ENCODE measurements at places on chromosomes 6 and 20. TPM values are rescaled to one million over a fixed set of nuclear protein-coding genes. Genes with fewer than 3 reads are reported as not detected.

Gene SYNE1
- 26.7 TPM for total RNA-seq

DNA sequence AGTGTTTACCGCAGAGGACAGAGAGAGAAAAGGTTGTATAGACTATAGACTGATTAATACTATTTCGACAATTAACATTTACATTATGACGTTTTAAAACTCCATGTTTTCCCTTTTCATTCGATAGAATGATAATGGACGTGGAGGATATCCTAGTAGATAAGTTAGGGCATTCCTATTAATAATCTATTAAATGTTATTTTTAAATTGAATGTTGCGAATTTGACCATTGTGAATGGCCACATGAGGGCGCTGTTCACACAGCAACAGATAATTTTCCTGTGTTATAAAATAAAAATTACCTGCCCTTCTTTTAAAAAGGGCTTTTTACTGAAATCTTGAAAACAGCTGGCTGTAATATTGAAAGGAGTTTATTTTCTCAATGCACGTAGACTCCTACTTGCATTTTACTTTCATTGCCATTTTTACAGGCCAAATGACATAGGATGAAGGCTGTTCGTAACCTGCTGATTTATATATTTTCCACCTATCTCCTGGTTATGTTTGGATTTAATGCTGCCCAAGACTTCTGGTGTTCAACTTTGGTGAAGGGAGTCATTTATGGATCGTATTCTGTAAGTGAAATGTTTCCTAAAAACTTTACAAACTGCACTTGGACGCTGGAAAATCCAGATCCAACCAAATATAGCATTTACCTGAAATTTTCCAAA lies 3.3 kb downstream of the ADGRB3 start:
- no peak overlapping the region for H3K4me3 ChIP-seq
- H3K27ac ChIP-seq = no peak overlapping the region
- peak; percentile 2 for DNase-seq
- H3K4me1 ChIP-seq = peaks cover 19% of the 10 kb centered on the region
- no peaks in the 10 kb centered on the region for H3K36me3 ChIP-seq

DNA sequence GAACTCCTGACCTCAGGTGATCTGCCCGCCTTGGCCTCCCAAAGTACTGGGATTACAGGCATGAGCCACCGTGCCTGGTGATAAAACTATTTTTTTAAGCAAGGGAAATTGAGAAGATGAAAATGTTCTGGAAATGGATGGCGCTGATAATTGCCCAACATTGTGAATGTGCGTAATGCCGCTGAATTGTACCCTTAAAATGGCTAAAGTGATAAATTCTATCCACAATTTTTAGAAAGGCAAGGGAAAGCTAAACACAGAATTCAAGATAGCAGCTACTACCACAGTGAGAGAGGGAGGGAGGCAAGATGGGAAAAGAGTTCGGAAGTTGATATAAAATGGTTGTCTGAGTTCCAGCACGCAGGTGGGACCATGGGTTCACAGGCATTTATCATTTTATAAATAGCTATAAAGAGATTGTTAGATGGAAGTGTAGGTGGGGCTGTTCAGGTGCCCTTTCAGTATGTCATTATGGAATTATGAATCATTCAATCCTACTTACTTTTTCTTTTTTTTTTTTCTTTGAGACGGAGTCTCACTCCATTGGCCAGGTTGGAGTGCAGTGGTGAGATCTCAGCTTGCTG lies 8.3 kb downstream of the RIPOR3 start:
- no peak overlapping the region for H3K27ac ChIP-seq
- no peak for DNase-seq
- H3K36me3 ChIP-seq = no peaks in the 10 kb centered on the region
- H3K4me3 ChIP-seq = no peak overlapping the region
- peaks cover 9% of the 10 kb centered on the region for H3K27me3 ChIP-seq

DNA sequence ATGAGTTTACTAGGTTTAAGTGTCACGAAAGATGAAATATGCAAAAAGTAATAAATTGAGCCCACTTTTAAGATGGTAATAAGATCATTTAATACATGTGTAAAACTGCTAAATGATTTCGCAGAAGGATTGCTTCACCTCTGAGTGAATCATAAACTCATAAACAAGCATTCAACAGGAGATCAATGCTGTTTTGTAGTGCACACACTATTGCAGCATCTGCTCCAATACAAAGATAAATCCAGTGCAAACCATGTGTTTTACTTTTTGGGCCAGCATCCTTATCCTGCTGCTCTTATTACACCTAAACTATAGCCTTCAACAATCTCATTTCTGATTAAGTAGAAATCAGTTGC lies 400.1 kb downstream of the NKAIN2 start:
- no peak overlapping the region for H3K27ac ChIP-seq
- H3K27me3 ChIP-seq = no peaks in the 10 kb centered on the region
- no peak overlapping the region for H3K4me3 ChIP-seq
- no peak for DNase-seq
- no peaks in the 10 kb centered on the region for H3K4me1 ChIP-seq
- no peaks in the 10 kb centered on the region for H3K36me3 ChIP-seq

GRCh38 chr20:10553326-10553984 lies 118.3 kb downstream of the SLX4IP start:
- no peak overlapping the region for H3K27ac ChIP-seq
- no peak overlapping the region for H3K4me3 ChIP-seq
- H3K36me3 ChIP-seq = peaks cover 6% of the 10 kb centered on the region
- peaks cover 44% of the 10 kb centered on the region for H3K4me1 ChIP-seq

GRCh38 chr20:23024701-23025100 lies 10.4 kb upstream of the SSTR4 start:
- H3K4me3 ChIP-seq = no peak overlapping the region
- H3K4me1 ChIP-seq = no peaks in the 10 kb centered on the region
- DNase-seq = no peak
- no peaks in the 10 kb centered on the region for H3K27me3 ChIP-seq
- H3K27ac ChIP-seq = no peak overlapping the region

Gene MPIG6B
- total RNA-seq = 0.16 TPM

Gene HECA
- 39.2 TPM for total RNA-seq

Gene SPATS1
- total RNA-seq = not detected

Gene ANGPT4
- not detected for total RNA-seq

GRCh38 chr6:67630146-67630545 lies 1004.9 kb upstream of the ADGRB3 start:
- no peak for DNase-seq
- H3K4me3 ChIP-seq = no peak overlapping the region
- H3K36me3 ChIP-seq = no peaks in the 10 kb centered on the region
- no peak overlapping the region for H3K27ac ChIP-seq
- H3K27me3 ChIP-seq = no peaks in the 10 kb centered on the region
- no peaks in the 10 kb centered on the region for H3K4me1 ChIP-seq

DNA sequence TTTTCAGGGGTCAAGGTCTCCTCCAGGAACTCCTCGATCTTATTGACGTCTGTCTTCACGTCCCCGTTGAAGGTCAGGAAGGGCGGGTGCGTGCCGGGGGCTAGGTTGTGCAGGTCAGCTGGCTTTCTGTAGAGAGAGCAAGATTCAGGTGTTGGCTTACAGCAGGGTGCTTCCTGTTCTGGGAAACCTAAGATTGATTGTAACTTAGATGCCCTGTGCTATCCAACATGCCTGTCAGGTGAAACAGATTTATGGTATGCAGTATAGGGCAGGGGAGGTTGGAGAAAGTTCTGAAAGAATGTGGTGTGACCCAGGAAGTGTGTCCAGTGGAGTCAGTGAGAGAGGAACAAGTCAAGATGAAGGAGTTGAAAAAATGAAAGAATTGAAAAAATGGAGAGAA lies 66.4 kb downstream of the CLIC5 start:
- H3K36me3 ChIP-seq = no peaks in the 10 kb centered on the region
- no peak overlapping the region for H3K4me3 ChIP-seq
- no peak for DNase-seq
- H3K4me1 ChIP-seq = no peaks in the 10 kb centered on the region
- H3K27ac ChIP-seq = no peak overlapping the region

- H3K4me1 ChIP-seq = peaks cover 3% of the 10 kb centered on the region
- DNase-seq = peak; percentile 1
- H3K36me3 ChIP-seq = no peaks in the 10 kb centered on the region
These were observed 41.5 kb upstream of the KCNQ5 start for GRCh38 chr6:72580281-72580940.

Gene GGTLC1
- total RNA-seq = not detected

DNA sequence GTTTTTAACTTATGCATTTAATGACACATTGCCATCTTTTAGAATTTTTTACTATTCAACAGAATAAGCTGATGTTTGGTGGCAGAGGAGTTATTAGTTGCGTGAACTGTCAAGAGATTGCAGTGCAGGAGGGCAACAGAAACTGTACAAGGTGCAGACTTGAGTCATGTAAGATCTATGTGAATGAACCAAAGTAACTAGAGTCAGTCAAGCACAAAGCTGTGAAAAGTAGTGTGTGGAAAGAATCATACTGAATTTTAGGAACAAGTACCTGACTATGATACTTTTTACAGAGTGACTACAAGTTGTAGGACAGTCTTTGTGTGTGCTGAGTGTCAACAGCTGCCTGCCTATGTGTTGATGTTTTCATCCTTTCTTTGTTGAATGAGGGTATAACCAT lies 2.7 kb upstream of the C6orf163 start:
- H3K4me3 ChIP-seq = no peak overlapping the region
- H3K4me1 ChIP-seq = peaks cover 2% of the 10 kb centered on the region
- H3K27ac ChIP-seq = no peak overlapping the region
- no peaks in the 10 kb centered on the region for H3K27me3 ChIP-seq

Gene CNKSR3
- 1.3 TPM for total RNA-seq

Gene UBE2J1
- total RNA-seq = 29.0 TPM

Gene DHX35
- total RNA-seq = 17.0 TPM

Gene CCR6
- total RNA-seq = 0.44 TPM

DNA sequence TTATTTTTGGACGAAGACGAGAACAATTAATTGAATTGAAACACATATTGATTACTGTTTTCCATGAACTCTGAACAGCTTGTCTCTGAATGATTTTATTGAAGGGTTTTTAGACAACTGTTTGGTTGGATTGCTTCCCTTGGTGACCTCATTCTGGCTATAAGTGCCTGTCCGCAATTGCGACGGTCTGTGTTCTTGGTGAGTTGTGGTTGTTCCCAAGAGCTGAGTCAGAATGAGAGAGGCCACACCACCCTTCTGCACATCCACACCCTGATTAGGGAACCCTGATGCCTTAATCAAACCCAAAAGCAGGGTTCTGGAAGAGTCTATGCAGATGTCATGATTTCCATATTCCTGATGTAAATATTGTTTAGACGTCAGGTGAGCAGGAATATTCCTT lies 747.0 kb downstream of the PTPRT start:
- no peak overlapping the region for H3K27ac ChIP-seq
- peaks cover 4% of the 10 kb centered on the region for H3K27me3 ChIP-seq
- H3K36me3 ChIP-seq = no peaks in the 10 kb centered on the region

- H3K36me3 ChIP-seq = peaks cover 30% of the 10 kb centered on the region
- DNase-seq = no peak
- no peak overlapping the region for H3K27ac ChIP-seq
- no peak overlapping the region for H3K4me3 ChIP-seq
- H3K4me1 ChIP-seq = peaks cover 16% of the 10 kb centered on the region
These were observed 30.8 kb downstream of the GNAS-AS1 start for GRCh38 chr20:58819921-58820320.
